ENCODE measurements at places on chromosomes 7 and 10.

DNA sequence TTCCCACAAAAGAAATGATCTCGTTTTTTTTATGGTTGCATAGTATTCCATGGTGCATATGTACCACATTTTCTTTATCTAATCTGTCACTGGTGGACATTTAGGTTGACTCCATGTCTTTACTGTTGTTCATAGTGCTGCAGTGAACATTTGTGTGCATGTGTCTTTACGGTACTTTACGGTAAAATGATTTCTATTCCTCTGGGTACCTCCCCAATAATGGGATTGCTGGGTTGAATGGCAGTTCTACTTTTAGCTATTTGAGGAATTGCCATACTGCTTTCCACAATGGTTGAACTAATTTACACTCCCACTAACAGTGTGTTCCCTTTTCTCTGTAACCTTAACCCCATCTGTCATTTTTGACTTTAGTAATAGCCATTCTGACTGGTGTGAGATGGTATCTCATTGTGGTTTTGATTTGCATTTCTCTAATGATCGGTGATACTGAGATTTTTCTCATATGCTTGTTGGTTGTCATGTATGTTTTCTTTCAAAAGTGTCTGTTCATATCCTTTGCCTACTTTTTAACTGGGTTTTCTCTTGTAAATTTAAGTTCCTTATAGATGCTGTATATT, 37.2 kb downstream of the MKLN1 start:
- DNase-seq, result no peak

GRCh38 chr10:14017467-14017866, 313.3 kb downstream of the FRMD4A start:
- no peak for DNase-seq

DNA sequence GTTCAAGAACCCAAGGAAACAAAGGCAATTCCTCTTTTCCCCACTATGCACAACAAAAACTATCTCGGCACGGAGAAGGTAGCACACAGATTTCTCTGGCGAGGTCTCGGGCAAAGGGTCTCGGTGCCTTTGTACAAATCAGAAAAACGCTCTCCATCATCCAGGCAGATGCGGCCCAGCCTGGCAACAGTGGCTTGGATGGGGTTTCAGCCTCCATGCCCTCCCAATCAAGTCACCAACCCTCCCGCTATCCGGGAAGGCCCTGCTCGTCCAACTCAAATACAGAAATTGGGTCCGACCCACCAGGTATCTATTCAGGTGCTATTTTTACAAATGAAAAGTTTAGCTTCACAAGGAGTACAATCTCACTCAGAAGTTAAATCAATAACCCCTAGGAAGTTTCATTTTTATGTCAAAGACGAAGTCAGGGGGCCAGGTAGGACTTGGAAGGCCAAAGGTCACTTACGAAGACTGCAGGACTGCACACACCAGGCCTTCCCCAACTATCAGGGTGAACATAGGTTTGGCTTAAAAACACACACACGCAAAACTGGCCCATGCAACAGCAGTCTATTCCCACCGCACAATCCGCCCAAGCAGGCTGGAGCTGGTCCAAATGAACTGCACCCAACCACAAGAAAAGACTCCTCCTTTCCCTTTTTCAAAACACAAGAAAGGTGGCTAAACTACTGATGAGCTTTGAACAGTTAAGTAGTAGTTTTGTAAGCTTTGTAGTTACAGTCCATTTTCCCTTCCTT, 43.0 kb downstream of the GNA12 start:
- DNase-seq, result no peak

GRCh38 chr10:4780782-4781181, 45.2 kb upstream of the AKR1E2 start:
- no peak for DNase-seq

DNA sequence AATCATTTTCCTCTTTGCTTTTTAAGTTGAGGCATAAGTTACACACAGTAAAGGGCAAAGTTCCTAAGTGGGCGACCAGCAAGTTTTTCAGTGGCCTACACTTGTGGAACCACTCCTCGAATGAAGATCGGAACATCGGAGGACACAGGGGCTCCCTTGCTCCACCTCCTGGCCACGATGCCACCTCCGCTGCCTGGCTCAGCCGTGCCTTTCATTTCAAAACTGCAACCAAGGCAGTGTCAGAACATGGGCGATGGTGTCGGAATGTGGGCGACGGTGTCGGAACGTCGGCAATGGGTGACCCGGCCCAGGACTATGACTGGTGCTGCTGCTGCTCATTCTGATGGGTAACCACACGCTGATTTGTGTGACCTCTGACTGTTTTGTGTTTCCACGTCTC, 9.6 kb upstream of the VIPR2 start:
- no peak for DNase-seq

- no peak for DNase-seq
Observed at GRCh38 chr7:82388138-82388537, 55.4 kb downstream of the CACNA2D1 start.

DNA sequence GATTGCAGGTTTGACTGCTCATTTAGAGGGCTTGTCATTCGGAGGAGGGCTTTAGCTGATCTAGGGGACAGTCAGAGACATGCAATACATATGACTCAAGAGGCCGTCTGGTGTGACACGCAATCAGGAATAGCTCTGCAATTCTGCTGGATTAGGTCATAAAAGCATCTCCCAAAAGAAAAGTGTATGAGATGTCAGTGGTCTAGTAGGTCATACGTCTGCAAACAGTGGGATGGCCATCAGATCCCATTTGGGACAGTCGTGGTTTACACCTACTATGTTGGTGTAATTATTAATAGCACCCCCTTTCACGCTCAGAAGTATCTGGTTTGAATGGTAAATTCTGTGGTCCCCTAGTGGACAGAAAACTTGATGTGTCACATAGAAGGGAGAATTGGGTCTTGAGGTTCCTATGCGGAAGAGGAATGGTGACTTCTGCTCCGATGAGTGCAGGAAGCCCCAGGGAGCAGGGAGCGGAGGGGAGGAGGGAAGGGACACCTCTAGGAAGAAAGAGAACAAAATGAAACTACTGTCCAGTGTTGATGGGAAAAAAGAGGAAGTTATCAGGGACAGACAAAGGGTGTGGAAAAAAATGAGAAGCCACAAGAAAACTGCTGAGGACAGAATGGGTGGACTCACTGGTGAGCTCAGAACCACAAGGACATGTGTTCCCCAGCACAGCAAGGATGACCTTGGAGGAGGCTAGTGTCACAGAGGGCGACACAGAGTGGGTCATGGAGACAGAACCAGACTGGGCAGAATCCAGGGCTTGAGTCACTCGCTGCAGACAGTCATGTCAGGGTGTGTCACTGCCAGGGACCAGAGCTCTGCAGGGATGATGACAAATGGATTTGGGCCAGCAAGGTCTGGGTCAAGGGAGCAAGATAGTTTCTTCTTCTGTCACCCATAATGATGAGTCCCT, 59.9 kb downstream of the MAP3K8 start:
- peak; percentile 18 for DNase-seq

- no peak for DNase-seq
Observed at GRCh38 chr10:131726076-131726880, 174.5 kb upstream of the PPP2R2D start.

DNA sequence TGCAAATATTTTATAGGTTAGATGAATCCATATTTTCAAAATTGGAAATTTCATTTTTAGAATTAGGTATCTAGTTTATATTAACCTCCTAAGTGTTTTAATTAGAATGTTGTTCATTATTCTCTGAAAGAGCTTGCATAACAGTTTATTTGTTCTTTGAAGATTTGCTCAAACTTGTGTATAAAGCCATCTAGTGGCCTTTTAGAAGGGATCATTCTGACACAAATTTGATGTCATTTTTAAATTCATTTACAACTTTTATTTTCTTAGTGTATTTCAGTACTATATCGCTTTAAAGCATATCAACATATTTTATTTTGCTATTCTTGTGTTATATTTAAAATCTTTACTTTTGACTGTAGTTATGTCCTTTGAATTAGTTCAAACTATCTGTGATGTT, 527.0 kb upstream of the NRG3 start:
- DNase-seq, result no peak

DNA sequence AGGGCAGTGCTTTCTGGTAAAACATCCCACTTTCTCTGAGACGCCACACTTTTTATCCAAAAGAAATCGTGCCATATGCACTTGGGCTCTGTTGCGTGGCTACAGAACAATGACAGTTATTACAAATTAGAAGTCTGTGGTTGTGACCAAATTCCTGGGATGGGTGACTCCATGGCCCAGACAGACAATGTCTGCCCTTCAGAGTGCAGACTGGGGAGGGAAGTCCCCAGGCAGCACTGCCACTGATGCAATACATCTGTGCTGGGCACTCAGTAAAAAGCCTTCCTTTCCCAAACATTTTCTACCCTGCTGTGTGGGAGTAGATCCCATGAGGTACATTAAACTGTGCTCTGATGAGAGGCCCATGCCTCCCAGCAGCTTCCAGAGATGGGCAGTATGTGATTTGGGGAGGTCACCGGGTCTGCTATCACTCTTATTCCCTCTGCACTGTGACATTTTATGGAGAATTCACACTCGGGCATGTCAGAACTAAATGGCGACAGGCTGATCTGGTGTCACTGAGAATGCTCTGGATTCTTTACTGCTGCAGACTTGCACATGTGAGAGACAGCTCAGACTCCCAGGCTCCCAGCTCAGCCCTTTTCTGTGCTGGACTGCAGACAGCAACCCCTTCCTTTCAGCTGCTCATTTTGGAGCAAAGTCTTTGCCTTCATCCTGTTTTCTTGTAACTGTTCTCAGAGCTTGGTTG, 243.5 kb upstream of the ZNF32 start:
- no peak for DNase-seq

GRCh38 chr7:93756890-93757289, 133.7 kb downstream of the TFPI2 start:
- no peak for DNase-seq

DNA sequence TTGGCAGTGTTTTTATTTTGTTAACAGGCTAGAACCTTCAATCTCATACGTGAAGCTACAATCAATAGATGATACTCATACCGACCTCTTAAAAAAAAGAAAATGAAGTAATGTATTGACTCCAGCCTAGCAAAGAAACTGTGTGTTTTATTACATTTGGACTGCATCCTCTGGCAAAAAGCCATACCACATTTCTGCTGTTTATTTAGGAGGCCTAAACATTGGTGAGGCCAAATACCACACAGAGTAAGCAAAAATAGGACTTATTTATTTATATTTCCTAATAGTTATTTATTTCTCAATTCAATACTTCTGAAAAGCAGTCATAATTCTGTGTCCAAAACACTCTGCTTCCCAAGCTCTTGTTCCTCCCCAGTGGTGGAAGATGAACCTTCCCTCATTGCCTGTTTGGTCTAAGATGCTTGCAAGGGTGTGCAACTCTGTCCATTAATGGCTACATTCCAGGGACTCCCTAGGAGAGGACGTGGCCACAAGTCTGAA, 398.8 kb upstream of the KLF6 start:
- DNase-seq, result no peak

DNA sequence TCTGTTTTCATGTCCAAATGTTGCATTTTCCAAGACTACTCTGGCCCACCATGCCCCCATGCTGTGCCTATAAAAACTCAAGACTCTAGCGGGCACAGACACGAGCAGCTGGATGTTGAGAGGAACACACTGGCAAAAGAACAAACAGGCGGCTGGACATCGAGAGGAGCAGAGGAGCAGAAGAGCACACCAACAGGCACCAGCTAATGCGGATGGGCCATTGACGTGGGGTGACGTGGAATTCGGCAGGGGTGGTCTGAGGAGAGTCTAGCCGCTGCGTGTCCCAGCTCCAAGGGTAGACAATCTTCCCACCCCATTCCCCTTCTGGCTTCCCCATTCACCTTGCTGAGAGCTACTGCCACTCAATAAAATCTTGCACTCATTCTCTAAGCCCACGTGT, 54.4 kb upstream of the SMIM30 start:
- DNase-seq, result no peak

DNA sequence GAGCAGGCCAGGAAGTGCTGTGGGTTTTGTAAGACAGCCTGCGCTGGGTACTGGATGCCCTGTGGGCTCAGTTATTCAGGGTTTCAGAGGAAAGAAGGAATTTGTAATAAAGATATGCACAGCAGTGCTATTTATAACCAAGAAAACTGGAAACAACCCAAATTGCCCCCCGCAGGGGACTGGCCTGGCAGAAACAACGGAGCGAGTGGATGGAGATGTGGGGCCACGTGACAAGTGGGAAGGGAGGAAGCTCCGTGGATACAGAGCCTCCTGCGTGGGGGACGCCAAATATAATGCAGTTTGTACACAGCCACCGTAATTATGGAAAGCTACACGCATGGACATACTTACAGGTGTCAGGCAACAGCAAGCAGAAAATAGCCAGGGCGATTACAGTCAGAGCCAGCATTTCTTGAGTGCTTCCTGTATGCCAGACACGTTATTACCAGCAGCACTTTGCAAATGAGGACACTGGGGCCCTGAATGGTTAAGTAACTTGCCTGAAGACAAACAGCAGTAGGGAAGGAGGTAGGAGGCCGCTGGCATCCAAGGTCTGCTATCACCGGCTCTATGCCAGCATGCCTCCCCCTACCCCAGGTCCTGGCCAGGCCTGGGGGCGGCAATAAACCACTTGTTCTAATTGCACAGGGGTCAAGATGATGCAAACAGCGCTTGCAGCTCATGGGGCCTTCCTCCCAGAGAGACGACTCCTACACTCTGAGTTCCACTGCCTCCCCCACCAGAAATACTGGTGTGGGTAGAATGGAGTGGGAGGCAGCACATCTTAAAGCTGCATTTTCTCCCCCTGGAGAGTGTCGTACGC, 8.7 kb upstream of the CAMK2B start:
- no peak for DNase-seq

GRCh38 chr10:123651421-123652047, 14.6 kb upstream of the GPR26 start:
- no peak for DNase-seq

GRCh38 chr7:74000489-74001149, 27.4 kb upstream of the ELN start:
- no peak for DNase-seq

DNA sequence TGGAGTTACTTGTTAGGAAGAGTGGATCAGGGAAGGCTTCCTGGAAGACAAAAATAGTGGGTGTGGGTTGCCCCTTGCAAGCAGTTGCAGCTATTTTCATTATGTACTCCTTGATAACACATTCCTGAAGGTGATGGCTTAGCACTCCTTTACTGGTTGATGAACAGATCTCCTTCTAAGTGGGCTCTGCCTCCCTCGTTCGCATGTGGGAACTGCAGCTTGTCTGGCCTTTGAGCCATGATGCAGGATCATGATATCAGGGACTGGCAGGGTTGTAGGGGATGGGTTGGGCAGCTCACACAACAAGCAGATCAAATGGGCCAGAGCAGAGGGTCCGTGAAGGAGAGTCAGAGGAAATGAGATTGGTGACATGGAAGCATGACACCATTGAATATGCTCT, 28.8 kb upstream of the LRRC4 start:
- DNase-seq, result no peak

DNA sequence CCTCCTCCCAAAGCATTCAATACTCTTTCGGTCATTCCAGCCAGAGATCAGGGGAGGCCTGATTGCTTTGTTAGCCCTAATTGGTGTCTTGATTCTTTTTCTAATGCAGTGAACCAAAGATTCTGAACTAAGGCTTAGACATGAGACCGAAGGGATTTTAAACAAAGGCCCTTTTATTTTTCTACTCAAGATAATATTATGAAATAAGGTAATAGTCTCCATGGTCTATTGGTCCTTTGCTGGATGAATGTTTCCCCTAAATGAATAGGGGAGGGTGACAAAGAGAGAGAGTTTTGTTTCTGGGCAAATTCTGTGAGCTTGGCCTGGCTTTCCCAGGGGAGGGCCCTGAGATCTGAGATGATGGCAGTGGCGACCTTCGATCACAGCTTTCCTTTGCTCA, 449.1 kb downstream of the TYW1 start:
- DNase-seq, result no peak
